SJCRH30 (cell line): ENCODE measurements at places on chromosomes 3 and 15. TPM values are rescaled to one million over a fixed set of nuclear protein-coding genes. Genes with fewer than 3 reads are reported as not detected.

- H3K27me3 ChIP-seq = no peaks in the 10 kb centered on the region
- no peaks in the 10 kb centered on the region for H3K4me1 ChIP-seq
- no peaks in the 10 kb centered on the region for H3K36me3 ChIP-seq
- no peak overlapping the region for H3K27ac ChIP-seq
Measured at GRCh38 chr3:179036226-179036625, 35.4 kb downstream of the ZMAT3 start.

Gene PRR20G
- total RNA-seq = not detected in 2 replicates

- 0 out of 2 replicates have a peak, but pooled peaks cover 4% of the 10 kb centered on the region for H3K27me3 ChIP-seq
- H3K4me3 ChIP-seq = no peak overlapping the region
- no peaks in the 10 kb centered on the region; the same call in 1 of the 2 replicates for H3K36me3 ChIP-seq
- H3K4me1 ChIP-seq = no peaks in the 10 kb centered on the region
Measured at GRCh38 chr15:94196531-94196930, 34.8 kb upstream of the MCTP2 start.

DNA sequence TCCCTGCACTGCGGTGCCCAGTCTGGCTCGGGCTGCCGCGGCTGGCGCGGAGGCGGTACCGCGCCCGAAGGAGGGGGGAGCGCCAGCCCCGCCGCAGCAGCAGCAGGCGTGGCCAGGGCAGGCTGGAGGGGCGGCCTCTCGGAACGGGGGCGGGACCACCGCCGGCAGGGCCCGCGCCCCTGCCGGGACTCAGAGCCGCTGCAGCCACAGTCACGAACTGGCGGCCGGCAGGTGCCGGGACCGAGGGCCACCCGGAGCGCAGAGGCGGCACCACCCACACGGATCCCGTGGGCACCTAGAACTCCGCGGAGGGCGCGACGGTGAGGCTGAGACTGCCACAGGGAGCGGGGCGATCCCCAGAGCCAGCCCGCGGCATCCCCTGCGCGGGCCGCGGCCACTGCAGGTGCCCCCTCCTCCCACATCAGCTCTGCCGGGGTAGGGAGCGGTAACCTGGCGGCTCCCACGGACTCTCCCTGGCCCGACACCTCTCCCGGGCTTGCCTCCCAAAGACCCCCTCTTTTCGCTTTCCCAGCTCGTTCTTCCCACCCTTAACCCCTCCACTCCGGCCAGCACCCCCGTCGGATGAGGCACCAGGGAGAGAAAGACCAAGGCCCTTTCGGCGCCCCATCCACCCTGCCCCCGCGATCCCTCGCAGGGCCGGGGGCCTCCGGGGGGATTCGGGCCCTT lies at the start of gene VWA5B2:
Gene VWA5B2, plus strand, starts transcription at position 192 of the 687 bp plus-strand sequence. CDS start 944 bp downstream, outside the sequence.
- no peaks in the 10 kb centered on the region for H3K36me3 ChIP-seq
- 0 out of 2 replicates have a peak, but pooled peaks cover 4% of the 10 kb centered on the region for H3K27me3 ChIP-seq
- peak within 1 kb of the TSS; percentile 55 for H3K4me3 ChIP-seq
- H3K27ac ChIP-seq = no peak within 1 kb of the TSS

Gene IL16
- total RNA-seq = 0.18 TPM in 1 of 2 replicates, not detected in the other

Gene DUOXA2
- total RNA-seq = not detected in 2 replicates

DNA sequence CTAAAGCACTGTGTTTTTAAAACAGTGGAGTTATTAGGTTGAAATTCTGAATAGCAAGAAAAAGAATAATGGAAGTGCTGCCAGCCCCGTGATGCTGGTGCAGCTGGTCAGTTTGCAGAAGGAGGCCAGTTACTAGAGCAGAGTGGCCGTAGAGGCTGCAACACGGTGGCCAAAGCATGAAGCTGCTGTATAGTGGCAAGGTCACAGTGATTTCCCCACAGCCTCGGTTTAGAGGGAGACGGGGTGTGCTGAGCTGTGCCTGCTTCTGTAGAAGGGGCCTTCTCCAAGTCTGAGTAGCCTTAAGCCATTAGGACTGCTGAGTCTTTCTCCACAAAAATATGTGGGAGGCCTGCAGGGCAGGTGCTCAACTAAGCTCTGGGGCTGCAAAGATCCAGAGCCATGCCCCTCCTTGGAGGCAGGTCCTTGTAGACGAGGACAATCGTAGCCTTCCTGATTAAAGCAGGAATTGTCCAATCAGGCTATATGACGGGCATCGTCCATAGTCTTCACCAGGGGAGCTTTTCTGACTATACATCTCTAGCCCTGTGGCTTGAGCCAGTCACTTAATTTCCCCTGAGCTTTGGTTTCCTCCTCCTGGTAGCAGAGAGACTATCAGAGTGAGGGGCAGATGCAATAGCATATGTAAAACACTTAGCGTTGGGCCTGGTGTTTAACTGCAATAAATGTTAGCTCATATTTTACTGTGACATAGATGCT lies 151.6 kb downstream of the PGPEP1L start:
- peaks cover 19% of the 10 kb centered on the region for H3K4me1 ChIP-seq
- no peaks in the 10 kb centered on the region for H3K27me3 ChIP-seq
- no peak for DNase-seq
- H3K36me3 ChIP-seq = no peaks in the 10 kb centered on the region
- no peak overlapping the region for H3K27ac ChIP-seq
- H3K4me3 ChIP-seq = no peak overlapping the region

- no peak overlapping the region for H3K4me3 ChIP-seq
- no peaks in the 10 kb centered on the region for H3K27me3 ChIP-seq
- H3K27ac ChIP-seq = no peak overlapping the region
- H3K36me3 ChIP-seq = no peaks in the 10 kb centered on the region
- H3K4me1 ChIP-seq = no peaks in the 10 kb centered on the region
Measured at GRCh38 chr3:11703146-11703545, 59.4 kb upstream of the VGLL4 start.

DNA sequence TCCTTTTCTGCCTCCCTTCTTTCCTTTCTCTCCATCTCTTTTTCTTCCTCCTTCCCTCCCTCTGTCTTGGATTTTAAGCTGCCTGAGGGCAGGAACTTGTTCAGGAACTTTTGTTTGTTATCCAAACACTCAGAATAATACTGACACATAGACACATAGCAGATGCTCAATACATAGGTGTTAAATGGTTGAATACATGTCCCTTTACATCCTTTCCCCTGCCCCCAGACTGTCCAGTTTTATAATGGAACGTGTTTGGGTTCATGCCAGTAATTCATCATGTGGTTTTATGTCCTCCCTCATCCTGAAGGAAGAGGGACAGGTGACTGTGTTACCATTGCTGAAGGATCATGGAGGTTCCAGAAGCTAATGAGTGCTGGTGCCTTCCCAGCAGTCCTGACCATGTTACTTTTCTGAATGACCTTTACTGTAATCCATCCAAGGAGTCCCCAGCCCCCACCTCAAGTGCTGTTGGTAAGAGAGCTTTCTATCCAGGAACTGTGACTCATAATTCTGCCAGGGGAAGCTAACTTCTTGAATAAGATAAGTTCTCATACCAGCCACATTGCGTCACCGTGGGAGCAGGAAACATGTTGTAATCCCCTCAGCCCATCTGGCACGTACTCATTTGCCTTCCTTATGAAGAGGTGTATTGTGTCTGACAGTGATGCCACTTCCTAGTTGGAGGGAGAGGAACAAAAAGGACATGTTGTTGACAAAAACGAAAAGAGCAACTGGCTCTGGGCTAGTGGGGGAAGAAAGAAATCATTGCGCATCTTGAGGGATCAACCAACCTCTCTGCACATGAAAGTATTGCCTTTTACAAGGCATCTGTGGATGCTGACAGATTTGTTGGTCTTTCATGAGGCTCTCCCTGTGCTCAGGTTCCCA lies 52.4 kb downstream of the IL1RAP start:
- peak; percentile 95 for DNase-seq
- H3K27ac ChIP-seq = peak overlapping the region; percentile 90

DNA sequence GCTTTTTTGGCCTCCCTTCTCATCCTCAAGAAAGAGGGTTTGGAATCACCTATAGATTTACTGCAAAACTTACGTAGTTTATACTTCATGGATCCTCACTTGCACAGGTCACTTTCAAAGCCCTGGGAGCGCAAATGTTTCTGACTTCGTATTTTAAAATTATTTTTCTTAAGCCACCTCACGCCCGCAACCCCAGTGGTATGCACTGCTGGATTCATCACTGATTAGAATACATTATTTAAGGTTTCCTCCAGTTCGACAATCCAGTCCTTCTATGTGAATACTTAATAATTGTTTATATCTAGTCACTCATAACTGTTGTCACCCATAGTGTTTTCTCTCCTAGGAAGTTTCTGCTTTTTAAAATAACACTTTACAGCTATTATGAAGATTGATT lies 339.9 kb downstream of the CHL1 start:
- H3K27ac ChIP-seq = no peak overlapping the region
- H3K4me1 ChIP-seq = no peaks in the 10 kb centered on the region
- H3K36me3 ChIP-seq = no peaks in the 10 kb centered on the region

Gene ARID3B
- total RNA-seq = 14.7 and 16.0 TPM in 2 replicates

- peaks cover 11% of the 10 kb centered on the region for H3K4me1 ChIP-seq
- no peak for DNase-seq
- no peak overlapping the region for H3K27ac ChIP-seq
- H3K36me3 ChIP-seq = no peaks in the 10 kb centered on the region
Measured at GRCh38 chr3:55698831-55699230, 211.7 kb upstream of the WNT5A start.

DNA sequence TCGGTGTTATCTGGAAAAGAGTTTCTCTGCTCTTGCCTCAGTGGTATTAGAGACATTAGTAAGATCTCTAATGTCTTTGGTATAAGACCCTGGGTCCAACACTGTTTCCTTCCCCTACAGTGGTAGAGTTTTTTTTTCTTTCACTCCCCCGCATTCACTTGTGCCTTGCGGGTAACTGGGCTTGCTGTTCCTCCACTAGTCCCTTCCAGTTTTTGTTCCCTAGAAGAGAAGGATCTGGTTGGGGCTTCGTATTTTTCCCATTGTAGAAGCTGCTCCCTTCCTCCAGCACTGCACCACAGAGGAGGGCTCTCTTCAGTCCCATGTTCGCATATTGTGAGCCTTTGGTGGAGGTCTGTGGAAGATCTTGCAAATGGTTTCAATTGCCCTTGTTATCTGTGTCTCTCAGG lies 13.7 kb downstream of the CTDSPL2 start:
- no peak overlapping the region for H3K27ac ChIP-seq
- H3K4me1 ChIP-seq = no peaks in the 10 kb centered on the region
- no peak overlapping the region for H3K4me3 ChIP-seq
- no peak for DNase-seq
- no peaks in the 10 kb centered on the region for H3K27me3 ChIP-seq

DNA sequence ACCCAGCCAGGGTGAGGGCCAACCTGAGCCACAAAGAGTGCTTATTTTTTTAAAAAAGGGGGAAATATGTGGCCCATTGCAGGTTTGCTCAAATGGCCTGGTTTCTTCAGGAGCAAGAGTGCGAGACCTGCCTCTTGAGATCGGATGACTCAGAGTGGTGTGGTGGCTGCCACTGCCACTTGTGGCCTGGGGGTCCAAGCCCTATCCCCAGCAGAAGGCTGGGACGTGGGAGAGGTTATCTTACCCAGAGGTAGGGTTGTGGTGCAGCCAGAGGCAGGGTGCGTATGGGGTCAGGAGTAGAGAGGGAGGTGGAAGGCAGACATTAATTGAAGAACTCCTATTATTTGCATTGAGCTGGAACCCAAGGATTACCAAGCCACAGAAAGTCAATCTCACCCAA lies 83.2 kb upstream of the SMAD3 start:
- no peaks in the 10 kb centered on the region for H3K27me3 ChIP-seq
- H3K4me3 ChIP-seq = no peak overlapping the region
- H3K27ac ChIP-seq = peak overlapping the region; percentile 43
- no peaks in the 10 kb centered on the region for H3K36me3 ChIP-seq

Gene GHSR
- total RNA-seq = 1.0 and 1.3 TPM in 2 replicates

- peaks cover 19% of the 10 kb centered on the region for H3K4me1 ChIP-seq
- H3K27me3 ChIP-seq = no peaks in the 10 kb centered on the region
- H3K36me3 ChIP-seq = no peaks in the 10 kb centered on the region
- no peak overlapping the region for H3K4me3 ChIP-seq
- no peak for DNase-seq
Measured at GRCh38 chr3:117626577-117626976, 917.0 kb downstream of the TUSC7 start.

- H3K4me1 ChIP-seq = peaks cover 5% of the 10 kb centered on the region; the same call in 1 of the 2 replicates
- DNase-seq = no peak
- H3K27me3 ChIP-seq = no peaks in the 10 kb centered on the region
- H3K27ac ChIP-seq = no peak overlapping the region
Measured at GRCh38 chr3:57689367-57690053, 3.4 kb downstream of the DENND6A start.

- no peaks in the 10 kb centered on the region for H3K36me3 ChIP-seq
- H3K27me3 ChIP-seq = no peaks in the 10 kb centered on the region
- no peak overlapping the region for H3K4me3 ChIP-seq
Measured at GRCh38 chr3:160951642-160952487, 153.3 kb downstream of the B3GALNT1 start.

DNA sequence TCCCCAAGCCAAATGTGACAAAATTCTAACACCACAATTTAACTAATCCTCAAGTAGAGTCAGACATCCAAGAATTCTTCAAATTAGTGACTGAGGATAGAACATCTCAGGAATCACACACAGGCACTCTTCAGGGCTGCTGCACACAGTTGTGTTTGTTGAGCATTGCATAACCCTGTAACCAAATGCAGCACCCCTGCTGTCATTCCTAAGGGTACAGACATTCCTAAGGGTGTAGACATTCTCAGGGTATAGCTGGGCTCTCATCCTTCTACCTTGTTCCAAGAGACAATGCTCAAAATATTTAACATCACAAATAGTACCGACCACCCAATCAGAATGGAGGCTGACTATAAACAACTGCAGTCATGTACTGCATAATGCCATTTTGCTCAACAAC lies 107.1 kb upstream of the UBE2E2 start:
- H3K27me3 ChIP-seq = no peaks in the 10 kb centered on the region
- peaks cover 6% of the 10 kb centered on the region; the same call in 1 of the 2 replicates for H3K4me1 ChIP-seq
- DNase-seq = no peak
- H3K36me3 ChIP-seq = no peaks in the 10 kb centered on the region

DNA sequence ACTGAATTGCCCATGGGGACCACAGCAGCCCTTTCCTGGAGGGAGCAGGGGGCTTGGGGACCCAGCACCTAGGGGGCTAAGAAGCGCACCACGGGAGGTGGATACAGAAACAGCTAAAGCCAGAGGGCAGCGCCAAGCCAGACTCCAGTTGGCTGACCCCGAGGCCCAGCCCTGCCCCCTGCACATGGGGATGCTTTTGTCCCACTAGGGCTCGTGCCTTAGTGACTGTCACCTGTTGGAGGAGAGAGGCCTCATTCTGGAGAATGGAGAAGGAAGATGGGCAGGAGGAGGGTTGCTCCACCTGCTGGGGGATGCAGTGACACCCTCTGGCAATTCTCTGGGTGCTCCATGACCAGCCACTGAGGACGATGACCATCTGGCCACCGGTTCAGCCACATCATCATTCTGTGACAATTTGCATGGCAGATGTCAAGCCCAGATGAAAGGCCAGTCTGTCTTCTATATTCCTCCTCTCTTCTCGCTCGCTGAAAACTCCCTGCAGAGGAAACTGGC lies 167.8 kb upstream of the TLE3 start:
- no peaks in the 10 kb centered on the region for H3K4me1 ChIP-seq
- H3K27me3 ChIP-seq = peaks cover 17% of the 10 kb centered on the region; the same call in 1 of the 2 replicates
- H3K4me3 ChIP-seq = no peak overlapping the region
- DNase-seq = no peak
- H3K36me3 ChIP-seq = no peaks in the 10 kb centered on the region

DNA sequence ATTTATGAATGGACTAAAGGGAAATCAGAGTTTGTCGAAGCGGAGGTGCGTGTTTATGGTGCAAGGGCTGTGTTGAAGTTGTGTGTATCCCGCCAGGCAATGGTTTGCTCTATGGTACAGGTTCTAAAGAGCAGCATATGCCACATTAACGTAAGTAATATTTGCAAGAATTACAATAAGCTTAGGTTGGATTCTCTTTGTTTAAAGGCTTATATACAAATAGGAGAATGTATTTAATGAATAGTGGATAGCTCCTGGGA lies 800 bp downstream of the EPHA3 start:
- no peaks in the 10 kb centered on the region for H3K36me3 ChIP-seq
- H3K4me3 ChIP-seq = peak overlapping the region; percentile 54
- no peak for DNase-seq
- peaks cover 4% of the 10 kb centered on the region; the same call in 1 of the 2 replicates for H3K4me1 ChIP-seq

Gene SLC28A1
- not detected in 2 replicates for total RNA-seq

Gene CLDN18
- total RNA-seq = not detected in 2 replicates
